ENCODE measurements at places on chromosomes 4 and X.

DNA sequence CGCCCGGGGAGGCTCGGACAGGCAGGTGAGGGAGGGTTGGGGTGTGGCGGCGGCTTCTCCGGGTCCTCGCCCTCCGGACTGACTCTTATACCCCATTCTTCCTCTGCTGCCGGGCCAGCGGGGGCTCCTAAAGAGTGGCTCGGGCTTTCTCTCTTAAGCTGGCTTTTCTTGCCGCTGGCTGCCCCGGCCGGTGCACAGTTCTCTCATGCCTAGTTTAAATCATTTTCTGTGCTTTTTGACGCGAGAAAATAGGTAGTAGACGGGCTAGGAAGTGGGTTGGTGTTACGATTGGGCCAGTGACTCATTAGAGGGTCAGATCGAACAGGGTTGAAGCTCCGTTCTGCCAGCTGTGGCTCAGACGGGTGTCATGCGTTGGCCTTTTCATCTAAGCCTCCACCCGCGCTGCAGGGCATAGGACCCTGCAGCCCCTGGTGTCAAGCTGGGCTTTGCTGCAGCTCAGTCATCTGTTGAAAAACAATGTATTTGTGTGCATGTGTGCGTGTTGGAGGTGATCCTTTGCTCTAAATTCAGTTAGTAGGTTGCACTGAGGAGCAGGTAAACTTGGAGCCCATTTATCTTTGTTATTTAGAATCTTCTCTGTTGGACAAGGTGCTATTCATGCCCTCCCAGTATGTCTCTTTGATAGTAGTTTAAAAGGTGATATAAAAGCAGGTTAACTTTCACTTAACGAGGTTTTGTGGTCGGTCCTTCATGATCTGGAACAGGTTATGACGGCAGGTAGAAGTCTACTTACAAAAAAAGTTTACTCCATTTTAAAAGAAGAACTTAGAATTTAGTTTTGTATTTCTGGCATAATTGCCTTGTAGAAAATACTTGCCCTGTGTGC lies 802 bp downstream of the BMP2K start:
- DNase-seq, result peak; percentile 82

GRCh38 chr4:143391895-143392294 lies 55.2 kb downstream of the GAB1 start:
- no peak for DNase-seq

GRCh38 chrX:23699636-23700194 lies 32.4 kb downstream of the PRDX4 start:
- peak; percentile 60 for DNase-seq

GRCh38 chr4:168177546-168178149 lies 85.3 kb downstream of the ANXA10 start:
- no peak for DNase-seq

- DNase-seq, result no peak
These were observed 122.2 kb upstream of the PRKG2 start for GRCh38 chr4:81337211-81337610.

- DNase-seq, result no peak
These were observed 601.4 kb upstream of the AADAT start for GRCh38 chr4:170691168-170691567.

- peak; percentile 35 for DNase-seq
These were observed 460.8 kb downstream of the SLITRK2 start for GRCh38 chrX:146278381-146278780.

GRCh38 chr4:88751258-88752075 lies 53.8 kb upstream of the NAP1L5 start:
- DNase-seq, result no peak

- DNase-seq, result no peak
These were observed 10.2 kb upstream of the HPGD start for GRCh38 chr4:174532445-174532844.

GRCh38 chr4:88297725-88298454 lies 13.5 kb upstream of the PPM1K start:
- no peak for DNase-seq

GRCh38 chr4:128311659-128312403 lies 24.2 kb upstream of the PGRMC2 start:
- no peak for DNase-seq

GRCh38 chrX:70128071-70128470 lies 5.2 kb upstream of the IGBP1 start:
- DNase-seq, result peak; percentile 30

DNA sequence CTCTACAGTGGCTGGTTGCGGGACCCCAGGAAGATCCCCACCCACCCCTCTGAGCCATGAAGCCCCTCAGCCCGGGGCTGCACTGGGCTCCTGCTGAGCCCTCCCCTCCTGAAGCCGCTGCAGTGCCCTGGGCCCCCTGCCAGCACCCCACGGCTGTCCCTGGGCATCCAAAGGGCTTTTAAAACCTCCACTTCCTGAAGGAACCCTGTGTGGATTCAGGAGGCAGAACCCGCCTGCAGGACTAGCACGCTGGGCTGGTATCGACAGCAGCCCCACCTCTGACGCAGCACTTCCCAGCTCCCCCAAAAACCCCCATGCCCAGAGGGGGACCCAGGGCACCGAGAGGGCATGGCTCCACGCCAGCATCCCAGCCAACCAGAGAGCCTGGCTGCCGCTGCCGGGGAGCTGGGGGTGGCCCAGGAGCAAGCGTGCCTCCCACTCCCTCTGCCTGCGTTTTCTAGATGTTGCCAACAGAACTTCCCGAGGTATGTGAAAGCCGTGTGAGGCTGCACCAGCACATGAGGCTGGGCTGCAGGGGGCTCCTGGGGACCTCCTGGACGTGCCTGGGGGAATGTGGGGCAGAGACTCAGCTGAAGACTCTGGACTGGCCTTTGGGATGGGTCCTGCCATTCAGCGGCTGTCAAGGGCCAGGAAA lies 6.3 kb downstream of the MXD4 start:
- DNase-seq, result peak; percentile 0

- DNase-seq, result peak; percentile 49
These were observed at the start of gene TMEM150C for GRCh38 chr4:82561786-82562563. TMEM150C (minus strand) TSS chr4:82561988; CDS start chr4:82504657, 57,331 bp downstream.

DNA sequence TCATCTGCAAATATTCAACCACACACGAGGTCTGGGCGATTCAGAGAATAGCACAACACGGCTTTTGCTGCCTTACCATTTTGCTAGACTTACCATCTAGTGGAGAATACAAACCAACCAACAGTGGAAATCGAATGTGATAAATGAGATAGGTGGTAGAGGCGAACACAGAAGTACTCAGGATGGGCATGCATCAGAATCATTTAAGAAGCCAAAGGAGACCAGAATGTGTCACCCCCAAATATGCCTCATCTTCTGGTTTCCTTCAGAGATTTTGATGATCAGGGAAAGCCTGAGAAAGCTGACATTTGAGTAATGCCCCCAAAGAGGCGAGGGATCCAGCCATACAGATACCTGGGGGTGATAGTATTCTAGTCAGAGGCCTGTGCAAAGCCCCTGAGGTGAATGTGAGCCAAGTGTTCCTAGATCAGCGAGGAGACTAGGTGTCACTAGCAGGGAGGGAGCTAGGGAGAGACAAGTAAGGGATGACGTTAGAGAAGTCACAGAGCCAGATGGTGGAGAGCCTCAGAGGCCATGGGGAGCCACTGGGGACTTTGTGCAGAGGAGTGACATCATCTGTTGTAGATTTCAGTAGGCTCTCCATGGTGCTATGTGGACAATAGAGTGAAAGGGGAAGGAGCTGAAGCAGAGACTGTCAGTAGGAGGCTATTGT lies 1.7 kb downstream of the MTMR1 start:
- DNase-seq, result no peak

GRCh38 chrX:25154168-25154567 lies 138.4 kb upstream of the ARX start:
- no peak for DNase-seq

DNA sequence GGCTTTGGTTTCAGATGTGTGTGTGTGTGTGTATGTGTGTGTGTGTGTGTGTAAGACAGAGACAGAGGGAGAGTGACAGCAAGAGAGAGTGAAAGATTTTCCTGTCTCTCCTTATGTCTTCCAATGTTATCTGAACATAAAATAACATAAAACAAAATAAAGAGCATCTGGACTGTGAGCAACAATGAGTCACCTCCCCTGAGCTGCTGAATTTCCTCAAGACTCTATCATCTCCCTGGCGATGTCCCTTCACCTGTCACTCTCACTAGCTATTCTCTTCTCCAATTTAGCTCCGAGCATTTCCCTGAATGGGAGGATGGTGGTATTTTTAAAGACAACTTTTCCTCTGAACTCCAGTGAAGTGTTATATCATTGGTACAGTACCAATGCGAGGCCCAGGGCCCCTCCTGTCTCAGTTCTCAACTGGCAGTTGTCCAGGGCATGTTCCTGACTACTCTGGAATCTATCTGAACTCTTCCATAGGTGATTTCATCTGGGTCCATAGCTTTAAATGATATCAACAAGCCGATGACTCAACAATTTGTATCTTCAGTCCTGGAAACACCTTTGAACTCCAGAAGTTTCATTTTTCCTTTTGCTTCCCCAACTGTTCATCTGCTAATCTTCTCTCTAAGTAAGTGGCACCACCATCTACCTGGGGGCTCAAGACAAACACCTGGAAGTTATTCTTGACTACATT lies 195.0 kb upstream of the CLNK start:
- no peak for DNase-seq

DNA sequence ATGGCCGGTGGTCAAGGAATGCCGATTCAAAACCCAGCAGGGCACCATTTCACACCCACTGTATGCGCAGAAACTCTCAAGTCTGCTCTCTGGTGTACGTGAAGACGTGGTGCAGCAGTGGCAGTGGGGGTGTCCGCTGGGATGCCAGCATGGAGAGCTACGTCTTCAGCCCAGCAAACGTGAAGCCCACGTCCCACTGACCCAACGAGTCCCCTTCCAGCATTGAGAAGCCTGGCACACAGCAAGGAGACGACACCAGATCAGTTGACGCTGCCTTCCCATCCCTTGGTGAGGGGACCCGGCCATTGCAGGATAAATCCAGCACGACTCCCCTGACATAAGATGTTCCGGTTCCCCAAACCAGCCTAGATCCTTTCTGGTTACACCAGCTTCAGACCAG lies 2.2 kb upstream of the PLXNB3 start:
- no peak for DNase-seq

DNA sequence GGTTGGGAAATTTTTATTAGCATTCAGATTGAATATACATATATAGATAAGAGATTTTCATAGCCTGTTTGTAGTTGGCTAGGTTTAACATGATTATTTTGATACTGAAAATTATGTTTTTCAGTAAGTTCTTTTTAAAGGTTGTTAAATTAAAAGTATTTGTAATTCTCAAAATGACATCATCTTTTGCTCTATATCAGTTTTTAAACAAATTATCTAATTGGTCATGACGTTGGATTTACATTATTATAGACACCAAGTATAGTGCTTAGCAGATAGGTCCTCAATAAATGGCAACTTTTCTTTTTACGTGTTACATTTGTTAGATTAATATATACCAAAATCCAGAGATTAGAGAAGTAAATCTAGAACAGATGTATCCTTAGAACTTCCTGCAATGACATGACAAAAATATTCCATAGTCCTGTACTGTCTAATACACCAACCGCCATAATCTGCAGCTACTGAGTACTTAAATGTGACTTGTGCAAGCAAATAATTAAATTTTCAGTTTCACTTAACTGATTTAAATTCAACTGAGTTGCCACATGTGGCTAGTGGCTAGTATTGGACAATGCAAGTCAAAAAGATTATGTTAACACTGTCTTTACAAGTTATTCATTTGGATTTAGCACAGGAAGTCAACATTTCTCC lies 1613.1 kb upstream of the TENM3 start:
- no peak for DNase-seq

GRCh38 chr4:73679836-73680235 lies 59.6 kb upstream of the RASSF6 start:
- no peak for DNase-seq

DNA sequence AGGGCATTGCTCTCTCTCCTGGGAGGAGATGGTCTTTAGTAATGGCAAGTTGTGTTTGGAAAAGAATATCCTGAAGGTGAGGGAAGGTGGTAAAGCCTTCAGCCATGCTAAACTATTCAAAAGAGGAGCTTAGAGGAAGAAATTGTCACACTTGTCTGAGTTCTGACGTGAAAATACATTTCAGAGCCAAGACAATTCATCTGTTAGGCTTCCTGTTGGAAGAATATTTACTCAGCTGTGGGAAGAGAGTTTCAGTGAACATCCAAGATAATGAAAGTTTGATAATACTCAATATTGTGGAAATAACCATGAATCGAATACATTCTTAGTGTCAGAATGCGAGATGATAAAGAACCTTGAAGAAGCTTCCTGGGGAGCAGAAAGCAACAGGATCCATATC lies 143.3 kb downstream of the GPAT3 start:
- DNase-seq, result no peak

- DNase-seq, result no peak
These were observed 571.2 kb downstream of the RAB28 start for GRCh38 chr4:12912896-12913418.

DNA sequence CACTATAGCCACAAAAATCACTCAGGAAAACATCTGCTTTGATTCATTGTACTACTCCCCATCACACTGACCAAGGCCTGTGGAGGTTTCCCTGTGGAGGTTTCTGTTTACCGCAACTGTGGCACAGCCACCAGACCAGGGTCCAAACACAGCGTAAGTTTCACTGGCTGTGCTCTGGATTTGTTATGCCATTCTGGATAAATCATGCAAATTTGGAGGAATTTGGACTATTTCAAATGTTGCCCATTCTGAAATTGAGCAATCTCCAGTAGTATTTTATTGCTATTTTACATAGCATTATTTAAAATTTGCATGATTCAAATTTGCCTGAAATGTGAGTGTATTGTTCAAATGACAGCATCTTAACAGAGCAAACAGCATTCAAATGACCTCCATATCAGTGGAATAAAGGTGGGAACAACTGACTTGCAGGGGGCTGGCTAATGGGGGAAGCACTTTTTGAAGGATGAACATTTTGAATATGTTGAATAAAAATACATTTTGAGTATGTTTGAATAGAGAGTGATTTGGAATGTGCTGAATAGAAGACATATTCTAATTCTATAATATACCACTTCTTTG lies 66.1 kb upstream of the ACSL1 start:
- no peak for DNase-seq

GRCh38 chrX:17644001-17644400 lies 93.3 kb upstream of the SCML1 start:
- no peak for DNase-seq

GRCh38 chrX:30949554-30949953 lies 60.5 kb upstream of the TAB3 start:
- peak; percentile 28 for DNase-seq

DNA sequence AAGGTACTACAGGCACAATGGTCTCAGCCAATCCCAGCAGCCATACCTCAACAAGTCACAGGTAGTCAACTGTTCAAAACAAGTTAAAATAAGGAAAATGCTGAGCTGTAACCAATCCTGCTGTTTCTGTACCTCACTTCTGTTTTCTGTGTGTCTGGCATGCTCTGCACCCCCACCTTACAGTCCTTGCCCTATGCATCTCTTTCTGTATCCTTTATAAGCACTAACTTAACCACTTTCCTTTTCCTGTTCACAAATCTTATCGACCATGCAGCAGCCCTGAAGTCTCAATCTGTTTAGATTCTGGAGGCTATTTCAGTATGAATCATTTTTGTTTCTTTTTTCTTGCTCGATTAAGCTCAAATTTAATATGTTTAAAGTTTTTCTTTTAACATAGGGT lies 12.5 kb upstream of the FAM13A start:
- no peak for DNase-seq

DNA sequence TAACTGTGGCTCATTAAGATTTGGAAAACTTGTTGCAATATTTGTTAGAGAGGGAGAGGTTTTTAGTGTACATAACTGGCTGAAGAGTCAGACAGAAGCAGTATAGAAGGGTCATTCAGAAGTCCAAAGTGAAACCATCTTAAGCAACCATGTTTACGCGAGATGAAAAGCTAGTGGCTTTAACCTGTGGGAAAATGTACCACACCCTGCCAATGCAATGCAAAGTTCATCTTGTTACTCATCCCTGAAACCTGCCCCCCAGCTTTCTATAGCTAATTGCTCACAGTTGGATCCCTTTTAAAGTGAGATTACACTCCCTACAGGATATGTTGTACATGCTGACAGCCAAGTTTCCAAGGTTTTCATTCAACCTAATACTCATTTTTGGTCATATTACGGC lies 96.7 kb upstream of the RAPGEF2 start:
- no peak for DNase-seq
